ENCODE measurements at places on chromosomes 7 and 10.

DNA sequence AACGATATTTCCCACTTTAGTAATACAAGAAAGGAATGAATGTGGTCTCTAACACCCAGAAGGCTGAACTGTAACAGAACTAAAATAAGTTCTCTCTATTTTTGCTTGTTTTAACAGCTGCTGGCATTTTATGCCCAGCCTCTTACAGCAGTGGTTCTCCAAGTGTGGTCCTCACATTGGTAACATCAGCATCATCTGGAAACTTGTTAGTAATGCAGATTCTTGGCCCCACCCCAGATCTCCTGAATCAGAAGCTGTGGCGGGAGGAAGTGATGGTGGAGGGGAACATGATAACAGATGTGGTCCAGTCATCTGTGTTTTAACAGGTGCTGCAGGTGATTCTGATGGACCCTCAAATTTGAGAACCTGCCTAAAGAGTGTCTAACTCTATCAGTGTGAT lies 170.1 kb downstream of the TMEM26 start:
- DNase-seq, result no peak

DNA sequence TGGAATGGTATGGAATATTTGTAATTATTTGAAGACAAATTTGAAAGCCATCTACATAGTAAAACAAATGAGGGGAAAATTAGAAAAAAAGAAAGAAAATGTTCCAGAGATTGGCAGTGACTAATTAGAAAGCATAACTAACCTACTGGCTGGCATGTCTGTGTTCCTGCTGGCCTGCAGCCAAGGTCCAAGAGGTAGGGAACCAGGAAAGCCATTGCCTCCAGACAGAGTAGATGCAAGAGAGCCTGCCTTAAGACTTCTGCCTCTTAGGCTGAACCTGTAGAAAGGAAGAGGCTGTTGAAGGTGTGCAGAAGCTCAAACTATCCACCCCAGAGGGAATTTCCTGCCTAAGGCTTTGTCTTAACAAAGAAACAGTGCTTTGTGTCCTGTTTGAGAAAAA lies 982.0 kb downstream of the SORCS1 start:
- no peak for DNase-seq

- no peak for DNase-seq
Observed at GRCh38 chr10:123577921-123578461, 88.2 kb upstream of the GPR26 start.

- peak; percentile 49 for DNase-seq
Observed at GRCh38 chr7:7424151-7424873, 111.4 kb downstream of the COL28A1 start.

DNA sequence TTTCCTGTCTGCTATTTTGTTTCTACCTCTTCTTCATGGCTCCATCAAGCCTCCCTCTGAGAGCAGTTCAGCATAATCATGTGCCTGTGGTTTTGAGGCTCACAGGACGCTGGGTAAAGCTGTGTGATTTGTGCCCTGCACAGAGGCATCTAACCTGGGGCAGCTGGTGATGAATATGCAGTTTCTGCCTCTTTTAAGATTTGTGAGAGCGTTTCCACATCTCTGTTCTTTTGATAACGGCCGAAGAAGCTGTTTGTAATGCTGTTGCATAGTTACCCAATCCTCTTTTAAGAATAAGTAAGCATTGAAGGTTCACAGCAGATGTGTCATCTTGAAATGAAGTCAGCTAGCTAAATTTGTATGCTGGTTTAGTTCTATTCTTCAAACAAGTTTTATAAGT lies 45.2 kb downstream of the PNLIPRP3 start:
- no peak for DNase-seq

DNA sequence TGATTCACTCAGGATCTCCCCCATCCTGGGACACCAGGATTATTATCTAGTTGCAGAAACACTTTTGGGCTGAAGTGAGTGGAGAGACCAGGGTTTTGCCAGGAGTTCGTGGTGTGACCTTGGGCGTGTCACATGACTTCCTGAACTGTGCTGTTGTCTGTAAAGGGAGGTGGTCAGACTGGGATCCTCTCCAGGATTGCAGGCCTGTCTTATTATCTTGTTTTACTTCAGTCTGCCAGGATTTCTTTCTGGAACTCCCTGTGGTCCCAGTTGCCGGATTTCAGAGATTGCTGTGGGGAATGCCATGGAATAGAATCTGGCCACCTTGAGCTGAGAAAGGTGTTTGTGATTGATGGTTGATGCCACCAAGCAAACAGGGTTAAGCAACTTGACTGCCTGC lies 35.8 kb downstream of the CRCP start:
- DNase-seq, result no peak

DNA sequence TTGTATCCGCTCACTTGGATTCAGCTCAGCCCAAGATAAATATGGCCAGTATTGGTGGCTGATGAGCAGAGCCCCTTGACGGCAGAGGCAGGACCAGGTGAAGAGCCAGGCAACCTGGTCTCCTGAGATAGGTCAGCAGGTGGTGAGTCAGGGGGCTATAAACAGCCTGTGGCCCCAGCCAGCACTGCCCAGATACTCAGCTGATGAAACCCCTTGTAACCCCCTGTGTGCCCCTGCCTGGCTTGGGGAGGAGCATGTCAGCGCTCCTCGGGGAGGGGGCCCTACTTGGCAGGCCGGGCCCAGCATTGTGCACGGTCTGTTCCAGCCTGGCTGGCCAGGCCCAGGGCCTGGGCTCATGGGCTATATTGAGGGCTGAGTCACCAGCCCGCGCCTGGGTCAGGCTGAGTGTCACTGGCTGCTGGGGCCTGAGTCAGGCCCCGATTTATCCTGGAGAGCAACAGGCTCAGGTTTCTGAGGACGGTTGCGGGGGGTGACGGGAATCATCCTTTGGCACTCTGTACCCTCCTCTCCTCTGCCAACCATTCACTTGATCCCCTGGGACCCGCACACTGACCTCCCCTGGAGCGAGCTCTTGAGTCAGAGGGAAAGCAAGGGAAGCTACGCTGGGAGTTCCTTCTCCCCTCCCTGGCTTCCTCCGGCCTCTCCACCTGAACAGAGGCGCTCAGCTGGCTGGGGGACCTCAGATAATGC lies 2.8 kb upstream of the FLNC start:
- DNase-seq, result no peak

DNA sequence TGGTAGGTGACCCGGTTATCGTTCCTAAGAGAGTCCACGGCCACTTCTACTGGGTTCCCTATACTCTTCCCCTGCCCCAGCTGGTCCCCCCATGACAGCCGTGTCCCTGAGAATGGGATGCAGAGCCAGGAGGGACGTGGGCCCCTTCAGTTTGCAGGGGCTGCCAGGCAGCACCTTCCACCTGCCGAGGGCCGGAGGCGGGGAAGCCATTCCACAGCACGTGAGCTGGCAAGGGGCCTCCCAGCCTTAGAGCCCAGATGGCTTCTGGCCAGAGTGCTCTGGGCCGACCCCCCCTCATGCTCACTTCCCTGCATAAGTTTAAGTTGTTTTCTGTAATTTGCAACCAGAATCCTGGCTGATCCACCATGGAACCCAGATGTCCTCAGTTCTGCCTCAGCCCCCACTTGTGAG lies 39.0 kb downstream of the DIP2C start:
- DNase-seq, result no peak

GRCh38 chr7:71345117-71345884 lies 213.4 kb downstream of the GALNT17 start:
- no peak for DNase-seq

GRCh38 chr7:113392421-113392820 lies 274.1 kb upstream of the SMIM30 start:
- DNase-seq, result no peak

DNA sequence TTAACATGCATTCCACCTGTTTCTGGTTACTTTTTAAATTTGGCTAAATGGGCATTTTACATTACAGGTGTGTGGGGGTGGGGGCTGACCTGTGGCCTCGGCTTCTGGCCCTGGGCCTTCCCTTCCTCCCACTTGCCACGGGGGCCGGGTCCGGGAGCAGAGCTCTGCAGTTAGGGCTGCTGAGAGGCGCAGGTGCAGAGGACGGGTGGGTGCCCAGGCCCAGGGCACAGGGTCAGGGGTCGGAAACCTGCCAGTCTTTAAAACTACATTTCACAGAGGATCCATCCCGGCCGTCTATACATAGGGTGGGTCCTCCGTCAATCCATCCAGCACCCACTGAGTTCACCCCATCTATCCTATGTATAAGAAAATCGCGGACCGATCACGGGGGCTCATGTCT lies 106.5 kb upstream of the INSIG1 start:
- DNase-seq, result no peak

DNA sequence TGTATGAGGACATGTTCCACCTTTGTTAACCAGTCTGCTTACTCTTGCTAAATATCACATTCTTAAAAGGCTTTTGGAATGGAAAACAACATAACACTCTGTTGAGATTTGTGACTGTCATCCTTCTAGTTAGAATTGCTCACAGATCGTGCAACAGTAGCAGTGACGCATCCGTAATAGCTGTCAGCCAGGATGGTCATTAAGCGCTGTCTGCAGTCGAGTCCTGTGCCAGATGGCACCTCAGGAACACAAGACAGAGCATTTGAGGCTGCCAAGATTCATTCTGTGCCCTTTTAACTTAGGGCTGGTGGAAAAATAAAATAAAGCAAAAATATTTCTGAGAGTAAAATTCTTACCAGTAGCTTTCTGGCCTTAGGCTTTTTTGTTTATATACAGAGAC lies 348.6 kb downstream of the ANKRD7 start:
- DNase-seq, result no peak

GRCh38 chr7:27168265-27168947 lies 3.1 kb upstream of the HOXA9 start:
- peak; percentile 44 for DNase-seq

- no peak for DNase-seq
Observed at GRCh38 chr10:86003201-86003621, 363.4 kb downstream of the GRID1 start.

GRCh38 chr10:30027057-30028005 lies 32.1 kb downstream of the JCAD start:
- no peak for DNase-seq

- DNase-seq, result no peak
Observed at GRCh38 chr10:117544711-117545140, 2.2 kb downstream of the EMX2 start.

- DNase-seq, result no peak
Observed at GRCh38 chr10:7887174-7887816, 69.0 kb downstream of the TAF3 start.

- DNase-seq, result no peak
Observed at GRCh38 chr10:29157321-29157720, 131.5 kb upstream of the LYZL1 start.

DNA sequence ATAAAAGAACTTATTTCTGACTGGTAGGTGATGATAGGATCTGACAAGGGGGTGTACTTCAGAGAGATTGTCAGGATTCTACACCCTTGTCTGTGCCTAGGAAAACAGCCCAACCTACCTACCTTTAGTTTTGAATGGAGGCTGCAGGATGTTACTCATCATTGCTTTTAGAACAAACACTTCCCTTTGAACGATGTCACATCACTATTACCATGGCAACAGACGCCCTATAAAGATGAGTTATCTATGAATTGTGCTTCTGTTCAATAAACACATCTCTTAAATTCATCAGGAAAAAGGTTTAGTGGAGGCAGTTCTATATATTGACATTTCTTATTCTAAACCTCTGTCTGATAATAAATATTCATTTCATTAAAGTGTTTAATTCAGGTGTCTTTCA lies 362.4 kb downstream of the CNTNAP2 start:
- DNase-seq, result no peak

DNA sequence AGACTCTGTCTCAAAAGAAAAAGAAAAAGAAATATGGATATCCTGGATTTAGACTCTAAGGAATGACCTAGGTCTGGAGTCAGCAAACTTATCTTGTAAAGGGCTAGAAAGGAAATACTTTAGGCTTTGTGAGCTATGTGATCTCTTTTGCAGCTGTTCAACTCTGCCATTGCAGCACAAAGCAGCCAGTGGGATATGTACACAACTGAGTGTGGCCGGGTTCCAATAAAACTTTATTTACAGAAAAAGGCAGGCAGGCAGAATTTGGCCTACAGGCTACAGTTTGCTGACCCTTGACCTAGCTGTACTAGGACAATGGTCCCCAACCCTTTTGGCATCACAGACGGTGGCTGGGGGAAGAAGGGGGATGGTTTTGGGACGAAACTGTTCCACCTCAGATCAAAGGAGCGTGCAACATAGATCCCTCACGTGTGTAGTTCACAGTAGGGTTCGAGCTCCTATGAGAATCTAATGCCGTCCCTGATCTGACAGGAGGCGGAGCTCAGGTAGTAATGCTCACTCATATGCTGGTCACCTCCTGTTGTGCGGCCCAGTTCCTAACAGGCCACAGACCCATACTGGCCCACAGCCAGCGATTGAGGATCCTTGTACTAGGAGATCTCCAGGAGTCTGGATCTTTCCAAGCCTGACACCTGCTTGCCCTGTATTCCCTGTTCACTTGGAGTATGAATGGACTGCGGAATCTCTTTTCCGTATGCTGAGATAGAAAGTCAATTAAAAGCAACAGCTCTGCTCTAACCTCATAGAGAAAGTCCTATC lies 63.0 kb downstream of the CUL1 start:
- no peak for DNase-seq

GRCh38 chr7:116888895-116889294 lies 26.5 kb downstream of the CAPZA2 start:
- no peak for DNase-seq

DNA sequence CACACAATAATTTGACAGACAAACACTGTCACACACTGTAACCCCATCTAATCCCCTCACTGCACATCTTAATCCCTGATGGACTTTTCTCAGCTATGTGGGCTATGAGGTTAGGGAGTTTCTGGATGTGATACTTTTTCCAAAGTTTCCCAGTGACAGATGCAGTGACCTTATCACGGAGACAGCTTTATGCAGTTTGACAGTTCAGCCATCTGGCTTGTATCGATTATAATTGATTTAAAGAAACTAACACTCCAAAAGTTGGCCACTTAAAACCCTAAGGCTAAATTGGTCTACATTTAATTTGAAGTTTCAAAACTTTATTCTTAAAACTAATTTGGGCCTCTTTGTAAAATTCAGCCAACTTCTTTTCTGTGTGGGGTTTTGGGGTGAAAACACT lies 196.7 kb downstream of the SDK1 start:
- DNase-seq, result no peak

DNA sequence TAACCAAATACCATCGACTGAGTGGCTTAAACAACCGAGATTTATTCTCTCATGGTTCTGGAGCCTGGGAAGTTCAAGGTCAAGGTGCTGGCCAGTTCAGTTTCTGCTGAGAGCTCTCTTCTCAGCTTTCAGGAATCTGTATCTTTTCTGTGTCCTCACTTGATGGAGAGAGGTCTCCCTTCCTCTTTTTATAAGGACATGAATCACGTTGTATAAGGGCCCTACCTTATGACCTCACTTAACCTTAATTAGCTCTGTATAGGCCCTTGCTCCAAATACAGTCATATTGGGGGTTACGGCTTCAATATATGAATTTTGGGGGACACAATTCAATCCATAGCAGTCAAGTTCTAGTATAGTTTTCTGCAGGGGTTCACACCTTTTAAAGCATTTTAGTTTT lies 135.2 kb upstream of the ADO start:
- DNase-seq, result no peak

DNA sequence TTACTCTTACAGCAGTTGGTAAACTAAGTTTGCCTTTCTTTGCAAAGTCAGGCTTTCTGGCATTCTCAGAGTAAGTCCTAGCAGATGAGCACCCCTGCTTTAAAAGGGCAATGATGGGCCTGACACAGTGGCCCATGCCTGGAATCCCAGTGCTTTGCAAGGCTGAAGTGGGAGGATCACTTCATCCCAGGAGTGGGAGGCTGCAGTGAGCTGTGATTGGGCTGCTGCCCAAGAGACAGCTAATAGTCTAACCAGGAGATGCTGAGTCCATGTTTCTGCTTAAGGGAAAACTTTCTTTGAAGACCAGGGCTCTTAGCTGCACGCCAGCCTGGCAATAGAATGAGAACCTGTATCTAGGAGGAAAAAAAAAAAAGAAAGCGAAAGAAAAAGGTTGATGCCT lies 100.2 kb upstream of the MPP7 start:
- DNase-seq, result no peak
